Hematopoietic multipotent progenitor cell treated with erythropoietin and hydrocortisone succinate and interleukin-3 and kit ligand, for 8 days (in vitro differentiated cells): ENCODE measurements at places on chromosomes 1 and 21.

- no peak for DNase-seq
Observed at GRCh38 chr1:177230228-177231016, 59.7 kb downstream of the BRINP2 start.

DNA sequence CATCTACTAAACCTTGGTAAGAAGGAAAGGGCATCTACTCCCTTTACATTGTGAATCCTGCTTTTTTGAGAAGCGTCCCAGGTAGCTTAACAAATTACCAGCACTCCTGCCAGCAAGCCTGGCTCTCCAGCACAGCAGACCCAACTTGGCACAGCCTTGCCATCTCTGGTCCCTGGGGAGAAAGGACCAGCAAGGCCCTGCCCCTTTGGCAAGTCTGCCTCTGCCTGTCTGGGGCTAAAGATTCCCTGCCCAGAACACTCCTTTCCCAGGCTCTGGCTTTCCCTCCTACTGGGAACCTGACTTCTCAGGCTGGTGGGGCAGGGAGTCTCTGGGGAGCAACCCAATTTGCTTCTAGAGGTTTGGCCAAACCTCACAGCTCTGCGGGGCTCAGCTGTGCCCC, 68.5 kb downstream of the ATP2B4 start:
- DNase-seq, result no peak

DNA sequence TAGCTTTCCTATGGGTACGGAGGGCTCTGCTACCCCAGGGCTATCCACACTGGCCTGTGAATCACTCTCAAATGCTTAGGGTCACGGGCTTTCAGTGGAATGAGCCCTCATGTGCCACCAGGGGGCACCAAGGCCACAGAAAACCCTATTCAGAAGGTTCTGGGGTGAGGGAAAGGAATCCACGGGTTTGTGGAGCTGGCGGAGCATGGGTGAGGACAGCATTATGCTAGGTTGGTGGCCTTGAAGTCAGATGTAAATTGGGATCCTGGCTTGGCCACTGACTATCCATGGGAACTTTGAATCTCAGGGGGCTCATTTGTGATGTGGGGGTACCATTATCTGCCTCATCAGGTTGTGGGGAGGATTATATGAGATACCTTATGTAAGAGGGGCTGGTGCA, 5.1 kb upstream of the LAMTOR5 start:
- DNase-seq, result peak; percentile 92

DNA sequence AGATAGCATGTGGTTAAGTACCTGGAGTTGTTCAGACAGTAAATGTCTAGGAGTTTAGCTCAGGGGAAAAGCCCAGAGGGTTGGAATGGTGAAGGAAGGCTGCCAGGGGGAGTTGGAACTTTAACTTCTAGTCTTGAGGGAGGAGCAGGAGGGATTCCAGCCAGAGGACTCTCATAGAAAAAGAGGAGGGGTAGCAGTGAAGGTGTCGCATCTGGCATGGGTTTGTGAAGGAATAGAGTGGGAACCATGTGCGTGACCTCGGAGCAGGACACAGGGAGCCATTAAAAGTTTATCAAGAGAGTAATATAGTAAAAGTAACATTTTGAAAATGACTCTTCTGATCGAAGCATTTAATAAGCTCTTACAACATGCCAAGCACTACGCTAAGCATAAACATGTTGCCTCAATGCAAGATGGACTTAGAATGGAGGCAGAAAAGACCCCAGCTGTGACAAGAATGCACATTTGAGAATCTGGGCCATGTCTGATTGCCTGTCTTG, 632.4 kb upstream of the CAMK1G start:
- DNase-seq, result no peak

GRCh38 chr1:226596531-226597165, 48.1 kb downstream of the STUM start:
- DNase-seq, result no peak

GRCh38 chr1:247228133-247228532, 27.7 kb upstream of the VN1R5 start:
- peak; percentile 19 for DNase-seq

- DNase-seq, result no peak
Observed at GRCh38 chr1:9482403-9482802, 56.9 kb upstream of the SLC25A33 start.

DNA sequence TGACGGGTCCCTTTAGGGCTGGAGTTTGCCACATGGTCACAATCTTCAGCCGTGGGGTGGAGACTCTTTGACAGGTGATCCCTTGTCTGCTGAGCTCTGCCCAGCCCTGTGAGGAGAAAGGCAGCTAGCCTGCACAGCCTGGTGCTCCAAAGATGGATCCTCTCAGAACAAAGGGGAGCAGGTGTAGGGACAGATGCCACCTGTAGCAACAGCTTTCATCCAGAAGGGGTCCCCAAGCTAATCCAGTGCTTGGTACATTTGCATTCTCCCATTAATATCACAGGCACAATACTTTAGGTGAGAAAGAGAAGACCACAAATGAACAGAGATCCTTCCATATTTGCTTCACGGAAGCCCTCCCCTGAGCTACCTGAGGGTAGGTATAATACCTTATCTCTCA, 93.2 kb downstream of the CCDC185 start:
- DNase-seq, result no peak

- no peak for DNase-seq
Observed at GRCh38 chr1:232287676-232288569, 342.0 kb downstream of the SIPA1L2 start.

GRCh38 chr1:10544239-10544638, 69.5 kb downstream of the PEX14 start:
- DNase-seq, result no peak

GRCh38 chr1:174914991-174915390, 84.8 kb upstream of the CACYBP start:
- DNase-seq, result no peak

DNA sequence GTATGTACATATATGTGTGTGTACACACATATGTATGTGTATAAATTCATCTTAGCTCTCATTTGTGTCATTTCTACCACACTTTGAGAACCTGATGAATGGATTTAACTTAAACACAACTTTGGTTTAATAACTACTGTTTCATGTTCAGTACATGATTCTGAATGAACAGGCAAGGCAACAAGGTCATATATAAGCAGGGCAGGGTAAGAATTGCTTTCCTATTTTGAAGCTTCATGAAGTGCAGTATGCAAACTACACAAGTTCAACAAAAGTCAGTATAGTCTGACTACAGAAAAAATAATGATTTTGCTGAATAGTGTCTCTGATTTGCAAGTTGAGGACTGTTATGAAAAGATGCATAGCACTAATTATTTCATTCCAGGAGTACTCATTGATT, 127.6 kb downstream of the KCNK2 start:
- DNase-seq, result no peak

DNA sequence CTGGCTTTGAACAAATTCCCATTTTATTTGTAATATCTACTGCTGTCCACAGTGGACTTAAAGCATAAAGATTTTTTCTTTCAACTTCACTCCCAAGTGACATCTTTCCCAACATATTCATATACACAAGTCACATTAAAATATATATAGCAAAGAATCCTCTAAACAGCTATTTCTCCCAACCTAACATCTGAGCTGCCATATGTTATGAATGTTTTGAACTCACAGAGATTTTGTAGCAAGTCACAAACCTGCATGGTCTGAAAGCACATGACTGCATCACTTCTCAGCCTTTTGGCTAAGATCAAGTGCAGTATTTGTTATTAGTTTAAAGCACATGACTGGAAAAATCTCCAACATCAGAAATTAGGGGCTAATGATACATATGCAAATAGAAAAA, 7.7 kb upstream of the HFM1 start:
- no peak for DNase-seq

- DNase-seq, result no peak
Observed at GRCh38 chr1:77942400-77943140, 36.3 kb downstream of the FUBP1 start.

DNA sequence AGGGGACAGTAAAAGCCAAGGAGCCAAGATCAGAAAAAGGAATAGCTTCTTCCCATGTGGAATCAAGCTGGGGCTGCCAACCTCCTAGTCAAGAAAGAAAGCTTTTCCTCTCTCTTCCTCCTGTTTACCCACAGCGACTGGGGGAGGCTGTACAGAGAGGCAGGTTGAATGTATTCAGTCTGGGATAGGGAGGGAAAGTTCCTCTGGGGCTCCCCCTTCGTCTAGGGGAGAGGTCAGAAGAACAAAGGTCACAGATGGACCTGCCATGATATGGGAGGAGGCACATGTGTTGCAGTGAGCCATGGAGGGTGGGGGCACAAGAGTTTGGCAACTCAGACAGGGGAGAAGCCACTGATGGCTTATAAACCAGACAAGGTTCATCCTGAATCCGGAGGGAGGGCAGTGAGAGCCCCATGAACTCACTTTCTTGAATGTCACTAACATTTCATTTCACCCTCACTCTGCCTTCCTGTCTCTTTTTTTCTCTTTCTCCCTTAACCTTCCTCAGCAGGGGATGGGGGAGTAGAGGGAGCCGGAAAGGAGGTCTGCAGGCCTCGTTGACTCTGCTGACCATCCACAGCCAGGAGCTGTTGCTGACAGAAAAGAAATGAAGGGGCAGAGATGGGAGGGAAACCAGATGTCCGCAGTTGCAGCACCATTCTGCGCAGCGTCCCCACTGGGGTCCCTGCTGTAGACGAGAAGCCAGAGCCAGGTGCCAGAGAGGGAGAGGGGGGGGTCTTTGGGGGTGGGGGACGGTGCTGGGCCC, 61.1 kb downstream of the PLXNA2 start:
- DNase-seq, result peak; percentile 32

DNA sequence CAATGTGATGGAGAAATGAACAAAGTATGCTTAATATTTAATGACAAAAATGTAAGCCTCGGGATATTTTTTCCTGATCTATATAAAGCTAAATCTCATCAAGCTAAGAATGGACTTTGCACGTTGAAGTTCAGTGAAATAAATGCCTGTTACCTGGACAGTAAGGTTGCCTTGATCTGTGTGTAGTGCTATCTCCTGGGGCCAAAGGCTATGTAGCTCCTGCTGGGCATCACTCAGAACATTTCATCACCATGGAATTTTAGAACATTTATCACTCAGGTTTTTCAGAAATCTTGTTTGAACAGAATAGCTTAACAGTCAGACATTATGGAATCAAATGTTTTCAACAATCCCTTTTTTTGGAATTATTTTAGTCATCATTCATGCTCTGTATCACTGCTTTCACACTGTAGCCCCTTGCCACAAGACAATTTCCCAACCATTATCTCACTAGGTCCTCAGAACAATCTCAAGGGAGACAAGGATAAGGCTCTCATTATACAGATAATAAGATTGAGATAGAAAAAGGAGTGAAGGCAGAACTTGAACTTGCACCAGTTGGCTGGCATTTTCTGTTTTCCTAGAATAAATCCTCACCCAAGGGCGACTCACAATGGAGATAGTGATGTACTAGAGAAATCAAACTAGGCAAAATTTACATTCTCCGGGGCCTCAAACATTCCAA, 3.7 kb downstream of the OR10J1 start:
- no peak for DNase-seq

DNA sequence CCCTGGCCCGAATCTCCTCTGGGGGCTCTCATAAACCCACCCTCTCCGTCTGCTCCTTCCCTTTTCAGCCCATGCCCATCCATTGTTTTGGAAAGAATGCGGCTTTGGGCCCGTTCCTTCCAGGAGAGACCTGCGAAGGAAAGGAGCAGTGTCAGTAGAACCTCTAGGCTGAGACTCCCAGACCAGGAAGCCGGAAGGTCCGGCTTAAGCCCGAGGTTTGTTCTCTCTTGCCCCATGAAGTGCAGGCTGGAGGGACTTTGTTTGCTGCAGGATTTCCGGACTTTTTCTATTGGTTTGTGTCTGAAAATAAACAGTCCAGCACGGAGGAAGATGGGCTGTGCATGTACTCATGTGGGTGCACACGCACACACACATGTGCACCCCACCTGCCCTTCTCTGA, 49.8 kb downstream of the ELK4 start:
- DNase-seq, result no peak

DNA sequence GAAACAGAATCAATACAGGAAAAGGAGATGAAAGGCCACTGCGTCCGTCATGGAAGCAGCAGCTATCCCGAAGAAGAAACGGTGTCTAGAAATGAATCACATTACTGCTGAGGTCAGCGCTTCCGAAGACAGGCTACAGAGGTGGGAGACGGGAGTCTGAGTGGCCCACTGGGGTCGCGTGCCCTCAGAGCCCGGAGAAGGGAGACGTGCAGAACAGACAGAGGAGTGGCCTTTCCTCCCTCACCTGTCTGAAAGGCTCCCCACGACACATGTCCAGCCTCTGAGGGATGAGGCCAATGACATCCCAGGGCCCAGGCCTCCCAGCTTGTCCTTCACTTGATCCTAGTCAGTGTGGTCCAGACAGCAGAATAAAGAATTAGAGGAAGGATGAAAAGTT, 35.9 kb downstream of the VPS26C start:
- no peak for DNase-seq

DNA sequence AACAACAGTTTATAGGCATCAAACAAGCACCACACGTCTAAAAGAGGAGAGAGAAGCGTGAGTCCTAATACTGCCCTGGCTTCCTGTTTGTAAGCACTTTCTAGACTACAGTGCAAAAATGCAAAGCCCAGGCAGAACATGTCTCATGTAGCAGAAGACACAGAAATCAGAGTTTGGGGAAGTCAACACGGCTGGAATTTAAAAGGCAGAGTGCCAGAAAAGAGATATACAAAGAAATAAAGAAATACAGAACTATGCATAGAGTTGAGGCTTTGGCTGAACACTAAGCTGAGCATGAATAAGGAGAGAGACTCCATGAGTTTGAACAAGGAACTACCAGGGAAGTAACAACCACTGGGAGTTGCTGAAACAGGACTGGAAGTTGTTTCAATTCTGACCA, 566.6 kb upstream of the NR5A2 start:
- no peak for DNase-seq

DNA sequence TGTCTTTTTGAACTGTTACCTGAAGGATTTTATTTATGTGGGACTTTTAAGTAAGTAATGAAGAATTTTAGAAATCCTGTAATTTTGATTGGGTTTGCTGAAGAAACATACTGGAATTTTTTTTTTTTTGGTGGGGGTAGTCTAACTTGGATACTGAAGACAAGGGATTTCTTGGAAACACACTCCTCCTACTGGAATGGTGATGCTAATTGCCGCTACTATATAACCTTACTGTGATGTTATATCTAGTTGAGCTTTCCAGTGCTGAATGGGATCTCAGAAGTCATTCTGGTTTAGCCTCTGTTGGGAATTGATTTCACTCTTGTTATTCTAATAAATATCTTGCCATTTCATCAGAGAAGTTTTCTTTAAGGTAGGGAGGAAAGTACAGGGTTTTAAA, 8.4 kb downstream of the PPP2R5A start:
- no peak for DNase-seq

DNA sequence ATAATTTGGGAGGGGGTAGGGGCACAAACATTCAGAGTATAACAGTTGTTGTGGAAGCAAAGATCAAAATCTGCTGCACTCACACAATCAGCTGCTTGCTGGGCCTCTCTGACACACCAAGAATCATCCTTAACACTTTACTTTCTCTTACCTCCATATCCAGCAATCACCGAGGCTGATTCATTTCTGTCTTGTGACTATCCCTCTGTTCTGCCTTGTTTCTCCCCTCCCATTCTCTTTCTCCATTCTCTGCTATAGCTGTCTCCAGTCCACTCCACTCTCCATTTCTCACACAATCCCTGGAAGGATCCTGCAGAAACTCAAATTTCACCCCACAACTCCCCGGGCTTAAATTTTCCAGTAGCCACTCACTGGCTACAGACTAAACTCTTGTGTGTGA, 91.8 kb upstream of the NGF start:
- no peak for DNase-seq

- no peak for DNase-seq
Observed at GRCh38 chr1:82697965-82698364, 897.2 kb downstream of the ADGRL2 start.

- DNase-seq, result no peak
Observed at GRCh38 chr1:242432491-242433095, 91.9 kb downstream of the PLD5 start.
